ENCODE measurements at places on chromosomes 1 and 21. TPM values are rescaled to one million over a fixed set of nuclear protein-coding genes. Genes with fewer than 3 reads are reported as not detected.

Gene ACTA1
- total RNA-seq = not detected

Gene TRIM67
- not detected for total RNA-seq

Gene CD5L
- total RNA-seq = not detected

Gene KPRP
- total RNA-seq = not detected

Gene RSPH1
- total RNA-seq = not detected

Gene KCNE2
- not detected for total RNA-seq

Gene DIO1
- not detected for total RNA-seq

Gene HOOK1
- total RNA-seq = not detected

Gene IL19
- not detected for total RNA-seq

Measured in myometrial cell (primary cell).